ENCODE measurements at places on chromosomes 5 and 9. TPM values are rescaled to one million over a fixed set of nuclear protein-coding genes. Genes with fewer than 3 reads are reported as not detected.

GRCh38 chr5:83096660-83097339 is 19.5 kb downstream of the XRCC4 start:
- DNase-seq, result no peak

NEUROG1 gene
- 0.32 TPM for polyA plus RNA-seq

IL31RA gene
- polyA plus RNA-seq, result 2.9 TPM

ENHO gene
- polyA plus RNA-seq, result 3.7 TPM

ANKRD33B gene
- 4.5 TPM for polyA plus RNA-seq
